ENCODE measurements at places on chromosomes 5 and 9.

DNA sequence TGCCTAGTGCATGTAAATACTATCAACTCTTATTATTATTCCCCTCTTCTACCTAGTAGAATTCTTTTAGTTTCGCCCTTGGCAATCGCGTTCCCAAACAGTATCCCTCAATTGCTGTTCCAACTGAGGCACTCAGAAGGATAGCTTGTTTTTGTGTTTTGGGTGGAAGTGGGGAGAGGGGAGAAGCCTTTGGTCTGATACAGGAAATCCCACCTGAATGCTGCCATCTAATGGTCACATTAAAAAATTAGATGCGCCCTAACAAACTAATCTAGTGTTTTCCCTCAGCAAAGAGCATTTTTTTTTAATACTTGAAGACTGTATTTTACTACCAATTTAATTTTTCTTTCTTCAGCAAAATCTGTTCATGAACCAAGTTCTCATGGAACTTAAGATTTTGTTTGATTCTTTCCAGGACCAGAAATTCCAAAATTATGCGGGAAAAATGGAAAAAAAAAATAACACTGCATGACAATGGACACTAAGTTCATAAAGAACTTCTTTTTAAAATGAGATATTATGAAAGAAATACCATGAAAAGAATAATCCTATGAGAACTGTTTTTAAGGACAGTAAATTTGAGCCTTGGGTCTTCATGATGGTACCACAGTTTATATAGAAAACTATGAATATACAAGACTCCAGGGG is 22.2 kb upstream of the GLDC start:
- peak; percentile 51 for DNase-seq

- DNase-seq = no peak
These were observed 464.5 kb downstream of the CSNK1G3 start for GRCh38 chr5:123976379-123977033.

DNA sequence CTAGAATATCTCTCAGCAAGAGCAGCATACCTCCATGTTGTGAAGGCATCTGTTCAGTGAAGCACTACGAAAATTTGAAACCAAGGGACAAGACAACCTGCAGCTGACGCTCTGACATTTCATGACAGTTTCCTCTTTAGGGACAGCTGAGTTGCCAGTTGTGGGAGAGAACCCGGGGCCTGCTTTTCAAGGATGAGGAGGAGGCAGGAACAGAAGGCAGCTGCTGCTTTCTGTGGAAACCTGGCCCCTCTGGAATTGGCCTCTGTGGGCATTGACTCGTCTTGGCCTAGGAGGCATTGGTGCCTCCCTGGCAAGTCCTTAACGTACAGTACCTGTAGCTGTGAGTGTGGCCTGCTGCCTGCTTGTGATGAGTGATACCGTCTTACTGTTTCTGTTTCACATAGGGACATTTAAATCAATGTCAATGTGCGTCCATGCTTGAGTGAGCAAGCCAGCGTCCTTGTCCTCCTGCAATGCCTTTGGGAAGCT is 21.6 kb downstream of the SLC46A2 start:
- DNase-seq = no peak

DNA sequence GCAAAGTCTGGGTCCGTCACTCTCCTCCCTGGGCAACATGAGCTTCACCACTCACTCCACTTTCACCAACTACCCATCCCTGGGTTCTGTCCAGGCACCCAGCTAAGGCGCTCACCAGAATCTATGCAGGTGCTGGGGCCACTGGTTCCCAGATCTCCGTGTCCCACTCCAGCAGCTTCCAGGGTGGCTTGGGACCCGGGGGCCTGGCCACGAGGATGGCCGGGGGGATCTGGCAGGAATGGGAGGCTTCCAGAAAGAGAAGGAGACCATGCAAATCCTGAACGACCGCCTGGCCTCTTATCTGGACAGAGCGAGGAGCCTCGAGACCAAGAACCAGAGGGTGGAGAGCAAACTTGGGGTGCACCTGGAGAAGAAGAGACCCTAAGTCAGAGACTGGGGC is 1611.0 kb upstream of the ACO1 start:
- no peak for DNase-seq
